ENCODE measurements at places on chromosomes 6 and 20.

- no peak for DNase-seq
These were observed 47.3 kb downstream of the ARMC2 start for GRCh38 chr6:108895571-108895970.

- no peak for DNase-seq
These were observed 30.2 kb upstream of the GGTLC1 start for GRCh38 chr20:24018796-24019195.

DNA sequence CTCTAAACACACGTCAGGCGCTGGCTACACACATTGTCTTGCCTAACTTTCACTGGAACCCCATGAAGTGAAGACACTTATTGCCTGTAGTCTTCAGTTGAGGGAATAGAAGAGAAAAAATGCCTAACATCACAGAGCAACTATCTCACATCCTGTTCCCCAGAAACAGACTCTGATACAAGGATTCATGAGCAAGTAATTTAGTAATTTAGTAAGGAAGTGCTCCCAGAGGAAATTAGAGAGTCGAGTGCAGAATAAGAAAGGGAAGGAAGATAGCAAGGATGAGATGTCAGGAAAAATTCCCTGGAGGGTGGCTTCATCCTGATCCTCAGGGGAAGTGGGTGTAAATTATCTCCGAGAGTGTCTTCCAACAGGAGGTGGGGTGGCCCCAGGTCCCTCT, 104.0 kb downstream of the FOXA2 start:
- DNase-seq, result no peak

DNA sequence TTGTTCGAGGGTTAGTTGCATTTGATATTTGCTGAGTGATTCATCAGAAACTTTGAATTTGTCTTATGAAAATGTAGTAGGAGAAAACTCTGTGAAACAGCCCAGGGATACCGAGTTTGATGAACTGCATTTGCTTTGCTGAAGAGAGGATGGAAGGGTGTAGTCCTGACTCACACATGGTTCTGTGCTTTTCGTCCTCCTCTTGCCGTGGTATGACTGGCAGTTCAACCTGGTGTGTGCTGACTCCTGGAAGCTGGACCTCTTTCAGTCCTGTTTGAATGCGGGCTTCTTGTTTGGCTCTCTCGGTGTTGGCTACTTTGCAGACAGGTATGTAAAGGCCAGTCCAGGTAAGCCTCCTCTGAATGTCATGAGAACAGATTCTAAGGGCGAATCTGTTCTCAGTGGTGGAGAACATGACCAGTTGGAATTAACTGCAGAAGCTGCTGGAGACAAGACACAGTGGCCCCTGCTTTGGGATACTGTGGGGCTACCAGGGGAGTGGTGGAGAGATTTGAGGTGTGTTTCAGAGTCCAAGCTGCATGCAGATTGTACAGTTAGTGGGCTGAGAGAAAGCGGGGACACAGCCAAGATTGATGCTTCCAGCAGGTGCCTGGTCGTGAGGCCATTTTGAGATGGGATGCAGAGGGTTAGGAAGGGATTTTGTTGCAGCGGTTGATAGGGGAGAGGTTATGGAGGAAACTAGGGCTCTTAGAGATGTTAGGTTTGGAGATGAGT, 8.4 kb downstream of the SLC22A1 start:
- DNase-seq, result no peak

DNA sequence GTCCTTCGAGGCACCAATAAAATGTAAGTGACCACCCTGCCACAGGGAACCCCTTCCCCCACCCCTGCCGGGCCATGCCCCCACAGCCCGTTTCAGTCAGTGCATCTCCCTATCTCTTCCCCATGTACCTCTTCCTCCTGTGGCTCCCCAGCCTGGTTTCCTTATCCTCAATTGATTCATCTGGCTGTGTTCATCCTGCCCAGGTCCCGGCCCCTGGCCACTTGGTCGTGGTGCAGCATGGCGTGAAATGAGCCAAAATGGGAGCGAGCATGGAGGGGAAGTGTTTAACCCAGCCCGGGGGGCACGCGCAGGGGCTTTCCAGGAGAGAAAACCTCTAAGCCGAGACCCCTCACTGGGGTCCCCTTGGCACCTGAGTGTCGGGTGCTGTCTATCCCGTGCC, 35.9 kb downstream of the HM13 start:
- no peak for DNase-seq

DNA sequence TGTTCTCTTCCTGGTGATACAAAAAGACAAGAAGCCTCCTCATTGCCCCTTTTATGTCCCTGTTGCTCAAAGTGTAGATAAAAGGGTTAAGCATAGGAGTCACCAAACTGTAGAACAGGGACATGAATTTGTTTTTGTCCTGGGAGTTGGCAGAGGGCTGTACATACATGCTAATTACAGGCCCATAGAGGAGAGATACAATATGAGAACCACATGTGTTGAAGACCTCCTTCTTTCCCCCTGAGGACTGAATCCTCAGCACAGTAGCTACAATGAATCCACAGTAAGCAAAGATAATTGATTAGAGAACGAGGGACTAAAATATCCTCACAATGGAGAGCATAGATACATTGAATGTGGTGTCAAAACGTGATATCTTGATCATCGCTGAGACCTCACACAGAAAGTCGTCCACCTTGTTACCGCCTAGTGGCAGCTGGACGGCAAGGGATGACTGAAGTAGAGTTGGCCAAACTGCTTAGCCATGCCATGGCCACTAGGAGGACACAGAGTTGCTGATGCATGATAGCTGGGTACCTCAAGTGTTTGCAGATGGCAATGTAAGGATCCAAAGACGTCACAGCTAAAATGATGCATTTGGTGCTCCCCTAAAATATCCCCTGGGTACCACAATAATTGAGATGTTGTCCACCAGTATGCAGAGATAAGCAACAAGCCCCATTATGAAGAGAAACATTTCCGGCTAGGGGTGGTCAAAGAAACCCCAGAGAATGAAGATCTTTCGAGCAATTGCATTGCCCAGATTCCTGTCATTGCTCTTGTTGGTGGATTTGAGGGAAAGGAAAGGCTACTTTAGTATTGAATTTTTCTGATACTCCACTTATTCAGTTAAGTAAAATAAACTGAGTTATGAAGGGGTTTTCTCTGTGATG, 15.0 kb downstream of the OR2B3 start:
- DNase-seq, result no peak

DNA sequence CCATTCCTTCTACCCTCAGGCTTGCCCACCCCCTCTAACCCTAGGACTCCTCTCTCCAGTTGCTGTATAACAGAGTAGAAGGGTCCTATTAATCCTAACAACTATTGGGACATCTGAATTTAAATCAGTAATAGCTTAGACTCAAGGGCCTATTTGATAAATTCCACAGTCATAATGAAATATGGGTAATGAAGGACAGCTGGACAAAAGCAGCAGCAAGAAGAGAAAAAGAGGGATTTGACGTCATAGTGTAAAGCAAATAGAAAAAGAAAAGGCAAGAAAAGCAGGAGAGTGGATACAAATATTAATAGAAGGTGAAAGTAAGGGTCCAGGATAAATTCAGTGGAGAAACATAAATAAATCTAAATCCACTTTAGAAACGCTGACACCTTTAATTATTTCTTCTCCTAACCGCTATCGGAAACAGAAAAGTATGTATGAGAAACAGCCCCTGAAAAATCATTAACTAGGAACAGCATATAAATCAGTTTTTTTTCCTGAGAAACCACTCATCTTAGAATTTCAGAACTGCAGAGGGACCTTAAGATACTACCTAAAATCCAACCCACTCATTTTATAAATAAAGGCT, 12.8 kb downstream of the FKBP5 start:
- DNase-seq, result no peak

Measured in activated CD8-positive, alpha-beta memory T cell treated with anti-CD3 and anti-CD28 coated beads for 4 hours (primary cell).